Osteocyte (in vitro differentiated cells): ENCODE measurements at places on chromosomes 13 and 19. TPM values are rescaled to one million over a fixed set of nuclear protein-coding genes. Genes with fewer than 3 reads are reported as not detected.

- H3K27ac ChIP-seq: no peak overlapping the region
- no peaks in the 10 kb centered on the region for H3K36me3 ChIP-seq
- DNase-seq: no peak
- no peak overlapping the region for H3K4me3 ChIP-seq
Measured at GRCh38 chr19:14019100-14019499, 8.8 kb upstream of the RLN3 start.

ZNF845 gene
- total RNA-seq: 5.7 and 6.6 TPM in 2 replicates

- no peaks in the 10 kb centered on the region for H3K27me3 ChIP-seq
- H3K4me1 ChIP-seq: no peaks in the 10 kb centered on the region
- no peaks in the 10 kb centered on the region for H3K36me3 ChIP-seq
- no peak overlapping the region for H3K4me3 ChIP-seq
- no peak for DNase-seq
Measured at GRCh38 chr13:84973661-84974060, 825.6 kb downstream of the SLITRK6 start.

ELL gene
- 17.6 and 18.3 TPM in 2 replicates for total RNA-seq

NAPSA gene
- 0.16 and 1.3 TPM in 2 replicates for total RNA-seq

DNA sequence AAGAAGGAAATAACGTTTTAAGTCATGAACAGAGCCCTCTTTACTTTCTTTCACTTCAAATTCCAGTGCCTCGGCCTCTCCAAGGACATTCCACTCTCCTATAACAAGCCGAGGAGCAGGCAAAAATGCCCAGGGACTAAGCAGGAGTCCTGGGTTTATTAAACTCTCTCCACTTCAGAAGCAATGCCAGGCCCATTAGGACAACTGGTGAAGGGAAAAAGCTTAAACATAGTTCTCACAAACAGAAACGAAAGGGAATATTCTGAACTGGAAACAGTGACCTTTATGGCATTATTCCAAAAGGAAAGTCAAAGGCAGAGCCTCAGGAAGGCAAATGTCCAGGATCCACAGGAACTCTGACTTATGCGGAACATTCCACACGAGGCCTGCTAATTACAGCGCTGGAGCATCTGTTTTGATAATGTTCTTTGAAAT is 30.9 kb upstream of the MED4 start:
- H3K4me1 ChIP-seq: peaks cover 25% of the 10 kb centered on the region
- H3K27ac ChIP-seq: peak overlapping the region; percentile 89
- H3K36me3 ChIP-seq: no peaks in the 10 kb centered on the region

GRCh38 chr19:4472174-4472974 is at the start of gene HDGFL2:
HDGFL2 (plus strand) TSS chr19:4472297; CDS start chr19:4472351, 54 bp downstream.
- peaks cover 9% of the 10 kb centered on the region for H3K36me3 ChIP-seq
- no peaks in the 10 kb centered on the region for H3K27me3 ChIP-seq
- DNase-seq: no peak
- peaks cover 22% of the 10 kb centered on the region for H3K4me1 ChIP-seq
- peak within 1 kb of the TSS; percentile 84 for H3K4me3 ChIP-seq

GRCh38 chr19:49889687-49890348 is 6.9 kb downstream of the IL4I1 start:
- H3K4me3 ChIP-seq: peak overlapping the region; percentile 60
- peaks cover 6% of the 10 kb centered on the region for H3K27me3 ChIP-seq
- H3K27ac ChIP-seq: no peak overlapping the region
- peaks cover 8% of the 10 kb centered on the region for H3K4me1 ChIP-seq
- DNase-seq: no peak

ZNF177 gene
- total RNA-seq: 5.9 and 6.6 TPM in 2 replicates

DNA sequence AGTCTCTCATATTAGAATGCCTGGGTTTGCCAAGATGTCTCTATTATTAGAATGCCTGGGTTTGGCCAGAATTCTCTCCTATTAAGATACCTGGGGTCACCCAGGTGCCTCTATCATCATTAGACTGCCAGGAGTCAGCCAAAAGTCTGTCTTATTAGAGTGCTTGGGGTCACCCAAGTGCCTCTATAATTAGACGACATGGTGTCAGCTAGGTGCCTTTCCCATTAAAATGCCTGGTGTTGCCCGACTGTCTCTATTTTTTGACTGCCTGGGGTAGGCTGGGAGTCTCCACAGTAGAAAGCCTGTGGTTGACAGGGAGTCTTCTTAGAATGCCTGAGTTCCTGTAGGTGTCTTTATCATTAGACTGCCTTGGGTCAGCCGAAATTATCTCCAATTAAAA is 1536.6 kb downstream of the UQCRFS1 start:
- DNase-seq: peak; percentile 46
- H3K36me3 ChIP-seq: no peaks in the 10 kb centered on the region
- no peak overlapping the region for H3K4me3 ChIP-seq
- H3K27me3 ChIP-seq: no peaks in the 10 kb centered on the region
- no peaks in the 10 kb centered on the region for H3K4me1 ChIP-seq

- H3K27me3 ChIP-seq: peaks cover 63% of the 10 kb centered on the region
- no peak overlapping the region for H3K4me3 ChIP-seq
- DNase-seq: no peak
- H3K27ac ChIP-seq: no peak overlapping the region
Measured at GRCh38 chr13:31111136-31111535, 50.6 kb downstream of the HSPH1 start.

GRCh38 chr19:41530761-41531301 is 45.1 kb upstream of the CEACAM21 start:
- peaks cover 8% of the 10 kb centered on the region for H3K4me1 ChIP-seq
- H3K27ac ChIP-seq: no peak overlapping the region
- H3K36me3 ChIP-seq: no peaks in the 10 kb centered on the region
- no peak for DNase-seq

IL11 gene
- total RNA-seq: 0.91 and 1.0 TPM in 2 replicates

DNA sequence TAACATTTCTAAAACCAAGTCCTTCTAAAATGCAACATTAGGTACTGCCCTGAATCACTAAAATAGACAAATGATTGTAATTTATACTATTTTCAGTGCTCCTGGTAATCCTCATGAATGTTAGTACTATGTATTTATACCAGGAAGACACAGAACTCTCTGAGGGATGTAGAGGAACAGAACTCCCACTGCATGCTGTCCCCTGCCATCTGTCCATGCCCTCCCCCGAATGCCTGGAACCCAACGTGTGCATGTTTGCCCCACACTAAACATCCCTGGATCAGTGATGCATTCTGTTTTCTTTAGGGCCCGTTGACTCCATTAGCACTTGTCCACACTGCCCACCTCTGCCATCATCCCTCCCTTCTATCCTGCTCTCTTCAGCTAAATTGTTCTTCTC is 26.5 kb downstream of the ENOX1 start:
- no peak overlapping the region for H3K4me3 ChIP-seq
- no peak overlapping the region for H3K27ac ChIP-seq
- H3K36me3 ChIP-seq: peaks cover 3% of the 10 kb centered on the region
- H3K4me1 ChIP-seq: no peaks in the 10 kb centered on the region
- H3K27me3 ChIP-seq: no peaks in the 10 kb centered on the region

GRCh38 chr19:37903096-37903495 is 3.3 kb downstream of the WDR87 start:
- no peaks in the 10 kb centered on the region for H3K27me3 ChIP-seq
- peaks cover 13% of the 10 kb centered on the region for H3K4me1 ChIP-seq
- H3K27ac ChIP-seq: no peak overlapping the region
- H3K36me3 ChIP-seq: no peaks in the 10 kb centered on the region
- no peak overlapping the region for H3K4me3 ChIP-seq
- no peak for DNase-seq

CRTC1 gene
- 24.0 and 25.7 TPM in 2 replicates for total RNA-seq
